ENCODE measurements at places on chromosomes 11 and 22.

DNA sequence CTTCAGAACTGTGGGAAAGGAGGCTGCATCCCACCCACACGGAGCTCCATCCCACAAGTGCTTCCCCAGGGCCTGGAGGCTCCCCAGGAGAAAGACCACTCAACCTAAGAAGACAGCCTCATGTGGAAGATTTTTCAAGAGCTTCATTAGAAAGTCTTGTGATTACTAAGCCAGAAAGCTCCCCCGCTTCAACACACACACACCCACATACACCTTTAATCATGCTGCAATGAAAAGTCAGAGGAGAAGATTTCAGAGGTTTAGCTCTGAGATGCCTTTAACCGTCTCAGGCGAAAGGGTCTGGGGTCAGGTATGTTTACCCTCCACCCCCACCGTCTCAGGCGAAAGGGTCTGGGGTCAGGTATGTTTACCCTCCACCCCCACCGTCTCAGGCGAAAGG, 634.5 kb upstream of the B3GAT1 start:
- no peak for DNase-seq

DNA sequence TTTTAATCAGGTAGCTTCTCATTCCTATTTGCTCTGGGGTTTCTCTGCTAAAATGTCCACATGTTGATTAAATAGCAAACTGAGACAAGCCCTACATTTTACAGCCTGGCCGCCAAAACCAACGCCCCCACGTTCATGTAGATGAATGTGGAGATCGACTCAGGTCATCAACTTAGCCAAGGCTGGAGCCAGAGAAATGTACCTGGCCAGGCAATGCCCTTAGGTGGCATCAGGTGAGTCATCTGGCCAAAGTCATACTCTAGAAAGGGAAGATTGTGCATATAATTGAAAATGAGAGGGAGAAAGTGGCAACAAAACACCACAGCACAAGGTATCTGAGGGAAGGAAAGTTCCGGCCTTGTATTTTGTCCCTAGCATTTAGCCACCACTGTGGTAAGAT, 37.1 kb upstream of the CCDC89 start:
- DNase-seq, result no peak

DNA sequence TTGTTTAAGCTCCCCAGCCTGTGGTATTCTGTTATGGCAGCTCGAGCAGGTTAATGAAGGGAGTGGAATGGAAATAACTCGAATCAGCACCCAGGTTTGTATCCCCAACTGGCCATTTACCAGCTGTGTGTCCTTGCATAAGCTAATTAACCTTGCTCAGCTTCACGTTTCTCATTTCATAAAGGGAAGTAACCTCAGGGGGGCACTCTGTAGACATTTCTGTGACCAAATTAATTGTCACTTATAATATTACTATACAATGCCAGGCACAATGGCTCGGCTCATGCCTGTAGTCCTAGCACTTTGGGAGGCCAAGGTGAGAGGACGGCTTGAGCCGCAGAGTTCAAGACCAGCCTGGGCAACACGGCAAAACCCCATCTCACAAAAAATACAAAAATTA, 13.8 kb downstream of the ADA2 start:
- DNase-seq, result no peak

DNA sequence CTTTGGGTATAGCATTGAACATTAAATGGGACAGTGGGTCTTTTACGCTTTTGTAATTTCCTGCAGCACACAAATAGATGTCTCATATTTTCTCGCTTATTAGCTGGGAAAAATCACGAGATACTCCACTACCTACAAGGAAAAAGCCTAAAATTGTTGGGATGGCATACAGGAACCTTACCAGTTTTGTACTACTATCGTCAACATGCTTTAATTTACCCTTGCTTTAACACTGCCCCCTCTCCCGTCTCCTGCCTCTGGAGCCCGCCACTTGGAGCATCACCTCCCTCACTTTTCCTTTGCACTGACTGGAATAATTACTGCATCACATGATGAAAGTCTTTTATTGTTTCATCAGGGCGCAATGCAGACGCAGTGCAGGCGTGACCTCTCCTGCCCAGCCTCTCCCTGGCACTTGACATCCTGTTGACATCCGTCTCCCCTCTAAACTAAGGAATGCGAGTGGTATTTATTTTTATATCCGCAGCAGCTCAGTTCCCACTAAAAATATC, 1.0 kb upstream of the FNBP4 start:
- DNase-seq, result no peak

DNA sequence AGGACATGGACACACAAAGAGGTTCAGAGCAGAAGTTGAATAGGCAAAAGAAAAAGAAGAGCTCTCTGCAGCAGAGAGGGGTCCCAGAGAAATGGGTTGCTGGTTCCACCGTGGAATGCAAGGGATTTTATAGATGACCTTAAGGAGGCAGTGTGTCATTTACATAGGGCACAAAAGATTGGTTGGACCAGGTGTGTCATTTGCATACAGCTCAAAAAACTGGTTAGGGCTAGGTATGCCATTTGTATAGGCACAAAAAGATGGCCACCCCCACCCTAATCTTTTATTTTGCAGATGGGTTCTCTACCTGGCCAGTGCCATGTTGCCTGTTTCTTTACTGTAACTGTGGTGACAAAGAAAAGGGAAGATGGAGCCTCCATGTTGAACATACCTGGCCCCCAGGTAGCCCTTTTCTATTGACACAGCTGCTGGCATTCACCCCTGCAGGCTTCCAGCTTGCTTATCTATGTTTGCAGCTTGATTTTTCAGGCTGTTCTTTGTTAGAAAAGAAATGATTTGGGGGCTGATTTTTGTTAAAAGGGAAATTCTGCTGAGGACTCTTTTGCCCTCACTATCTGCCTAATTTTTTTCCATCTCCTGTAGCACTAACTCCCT, 3.1 kb upstream of the CAVIN3 start:
- no peak for DNase-seq

DNA sequence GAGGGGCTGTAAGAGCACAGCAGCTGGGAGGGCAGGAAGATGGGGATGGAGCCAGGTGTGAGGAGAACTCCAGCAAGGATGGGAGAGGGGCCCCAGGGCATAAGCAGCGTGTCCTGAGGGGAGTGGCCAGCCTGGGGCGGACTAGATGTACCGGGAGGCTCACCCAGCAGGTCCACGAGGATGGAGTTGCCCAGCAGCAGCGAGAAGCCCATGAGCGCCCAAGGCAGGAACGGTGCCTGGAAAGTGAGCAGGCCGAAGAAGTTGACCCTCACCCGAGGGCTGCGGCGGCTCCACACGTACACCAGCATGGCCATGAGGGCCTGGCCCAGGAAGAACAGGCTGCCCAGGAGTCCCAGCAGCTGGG, 1.3 kb downstream of the DERL3 start:
- DNase-seq, result no peak

DNA sequence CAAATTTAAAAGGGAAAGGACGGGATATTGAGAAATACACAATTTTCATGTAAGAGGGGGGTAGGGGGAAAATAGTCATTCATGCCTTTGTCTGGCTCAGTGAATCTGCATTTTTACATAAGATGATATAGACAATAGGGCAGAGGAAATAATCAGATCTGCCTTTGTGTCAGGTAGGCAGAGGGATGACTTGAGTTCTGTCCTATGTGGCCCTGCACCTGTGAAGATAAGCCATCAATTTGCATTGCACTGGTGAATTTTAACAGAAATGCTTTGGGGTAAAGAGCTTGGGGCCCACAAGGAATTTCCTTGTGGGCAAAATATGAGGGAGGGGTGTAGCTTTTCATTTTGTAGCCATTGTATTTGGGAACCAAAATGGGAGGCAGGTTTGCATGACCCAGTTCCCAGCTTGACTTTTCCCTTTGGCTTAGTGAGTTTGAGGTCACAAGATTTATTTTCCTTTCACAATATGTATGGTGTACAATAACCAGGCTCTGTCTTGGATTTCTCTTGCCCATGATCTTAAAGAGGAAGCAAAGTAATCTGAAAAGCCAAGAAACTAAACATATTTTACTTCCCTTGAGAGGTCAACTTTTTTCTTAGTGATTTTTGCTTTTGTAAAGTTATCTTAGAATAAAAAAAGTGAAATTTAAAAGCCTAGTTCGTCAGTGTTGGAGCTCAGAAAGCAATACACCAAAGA, 77.7 kb upstream of the SORL1 start:
- no peak for DNase-seq

GRCh38 chr11:82701847-82702520, 31.7 kb downstream of the FAM181B start:
- peak; percentile 51 for DNase-seq

- no peak for DNase-seq
These were observed 485.9 kb downstream of the KCNA4 start for GRCh38 chr11:29530961-29531360.

DNA sequence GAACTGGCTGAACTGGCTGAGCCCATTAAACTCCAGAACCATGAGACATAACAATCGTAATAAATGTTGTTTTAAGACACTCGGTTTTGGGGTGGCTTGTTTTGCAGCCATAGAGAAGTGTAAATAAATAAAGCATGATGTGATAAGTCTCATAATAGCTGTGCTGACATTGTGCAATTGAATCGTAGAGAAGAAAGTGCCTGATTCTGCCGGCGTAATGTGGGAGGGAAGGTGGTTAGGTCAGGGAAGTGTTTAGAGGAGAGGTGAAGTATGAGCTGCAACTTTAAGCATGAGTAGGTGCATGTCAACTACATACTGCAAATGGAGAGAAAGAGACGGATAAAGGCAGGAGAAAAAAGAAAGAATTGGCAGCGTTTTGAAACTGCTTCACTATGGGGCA, 217.1 kb downstream of the BLID start:
- DNase-seq, result no peak

GRCh38 chr11:69878144-69878883, 59.1 kb upstream of the FGF3 start:
- DNase-seq, result no peak

- DNase-seq, result no peak
These were observed 84.0 kb upstream of the RTL6 start for GRCh38 chr22:44582016-44582415.

DNA sequence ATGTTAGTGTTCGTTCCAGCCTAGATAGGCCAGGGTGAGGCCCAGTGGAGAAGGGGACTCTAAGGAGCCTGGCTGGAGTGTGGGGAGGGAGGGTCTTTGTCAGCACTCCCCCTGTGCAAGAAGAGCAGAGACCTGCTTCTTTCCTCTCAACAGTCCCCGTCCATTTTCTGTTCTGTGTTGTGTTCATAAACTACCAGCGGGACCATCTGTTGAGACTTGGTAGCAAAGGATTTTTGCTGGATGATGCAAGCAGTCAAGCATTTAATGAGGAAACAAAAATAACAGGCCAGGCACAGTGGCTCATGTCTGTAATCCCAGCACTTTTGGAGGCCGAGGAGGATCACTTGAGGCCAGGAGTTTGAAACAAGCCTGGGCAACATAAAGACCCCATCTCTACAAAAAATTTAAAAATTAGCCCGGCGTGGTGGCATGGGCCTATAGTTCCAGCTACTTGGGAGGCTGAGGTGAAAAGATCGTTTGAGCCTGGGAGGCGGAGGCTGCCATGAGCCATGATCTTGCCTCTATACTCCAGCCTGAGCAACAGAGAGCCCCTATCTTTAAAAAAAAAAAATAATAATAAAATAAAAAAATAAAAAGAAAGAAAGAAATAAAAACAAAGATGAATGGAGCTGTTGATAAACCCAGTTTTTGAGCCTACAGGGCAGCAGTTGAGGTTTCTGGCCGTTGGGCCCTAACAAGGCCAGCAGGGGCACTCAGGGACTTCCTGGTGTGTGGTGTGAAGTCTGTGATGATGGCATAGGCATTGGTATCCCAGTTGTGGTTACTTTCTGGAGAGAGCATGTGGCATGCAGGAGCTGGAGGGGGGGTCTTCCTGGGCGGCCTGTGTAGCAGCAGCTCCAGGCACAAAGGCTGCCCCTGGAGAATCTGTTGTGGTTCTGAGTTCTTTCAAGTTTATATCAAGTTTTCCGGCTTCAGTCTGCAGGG, 1.7 kb upstream of the TXNRD2 start:
- no peak for DNase-seq

Measured in right renal pelvis (tissue), 4 donors.